ENCODE measurements at places on chromosomes 11 and 22.
A peak's percentile ranks its signal among the peaks of the same experiment; 100 is the strongest.

DNA sequence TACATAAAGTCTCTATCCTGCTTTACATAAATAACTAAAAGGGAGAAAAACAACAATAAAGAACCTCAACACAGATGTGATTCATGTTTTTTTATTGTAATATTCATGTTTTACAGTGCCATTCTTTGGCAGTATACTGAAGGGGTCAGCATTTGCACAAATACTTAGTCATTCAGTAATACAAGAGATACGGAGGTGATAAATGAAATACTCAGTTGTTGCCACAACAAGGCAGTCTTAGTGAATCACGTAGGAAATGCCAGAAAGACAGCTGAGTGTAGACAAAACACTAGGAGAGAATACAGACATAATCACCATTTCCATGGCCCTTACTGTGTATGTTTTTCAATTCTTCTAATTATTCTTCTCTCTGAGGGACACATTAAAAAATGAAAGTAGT, 910.4 kb downstream of the METTL15 start:
- no peak for DNase-seq

GRCh38 chr22:49800408-49801238, 27.1 kb downstream of the BRD1 start:
- DNase-seq: no peak

GRCh38 chr11:77316733-77317342, 15.4 kb upstream of the GDPD4 start:
- no peak for DNase-seq

- no peak for DNase-seq
Measured at GRCh38 chr22:29715240-29715639, 4.6 kb upstream of the CABP7 start.

GRCh38 chr11:64656862-64657261, 65.8 kb downstream of the SLC22A12 start:
- DNase-seq: no peak

DNA sequence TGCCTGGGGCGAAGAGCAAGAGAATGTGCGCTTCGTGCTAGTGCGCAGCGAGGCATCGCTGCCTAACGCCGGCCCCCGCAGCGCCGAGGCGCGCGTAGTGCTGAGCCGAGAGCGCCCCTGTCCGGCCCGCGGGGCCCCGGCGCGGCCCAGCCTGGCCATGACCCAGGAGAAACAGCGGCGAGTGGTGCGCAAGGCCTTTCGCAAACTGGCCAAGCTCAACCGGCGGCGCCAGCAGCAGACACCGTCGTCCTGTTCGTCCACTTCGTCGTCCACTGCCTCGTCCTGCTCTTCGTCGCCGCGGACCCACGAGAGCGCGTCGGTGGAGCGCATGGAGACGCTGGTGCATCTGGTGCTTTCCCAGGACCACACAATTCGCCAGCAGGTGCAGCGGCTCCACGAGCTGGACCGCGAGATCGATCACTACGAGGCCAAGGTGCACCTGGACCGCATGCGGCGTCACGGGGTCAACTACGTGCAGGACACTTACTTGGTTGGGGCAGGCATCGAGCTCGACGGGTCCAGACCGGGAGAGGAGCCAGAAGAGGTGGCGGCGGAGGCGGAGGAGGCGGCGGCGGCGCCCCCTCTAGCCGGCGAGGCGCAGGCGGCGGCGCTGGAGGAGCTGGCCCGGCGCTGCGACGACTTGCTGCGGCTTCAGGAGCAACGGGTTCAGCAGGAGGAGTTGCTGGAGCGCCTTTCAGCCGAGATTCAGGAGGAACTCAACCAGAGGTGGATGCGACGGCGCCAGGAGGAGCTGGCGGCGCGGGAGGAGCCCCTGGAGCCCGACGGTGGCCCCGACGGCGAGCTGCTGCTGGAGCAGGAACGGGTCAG, 1.0 kb downstream of the RASSF10 start:
- peak; percentile 22 for DNase-seq

DNA sequence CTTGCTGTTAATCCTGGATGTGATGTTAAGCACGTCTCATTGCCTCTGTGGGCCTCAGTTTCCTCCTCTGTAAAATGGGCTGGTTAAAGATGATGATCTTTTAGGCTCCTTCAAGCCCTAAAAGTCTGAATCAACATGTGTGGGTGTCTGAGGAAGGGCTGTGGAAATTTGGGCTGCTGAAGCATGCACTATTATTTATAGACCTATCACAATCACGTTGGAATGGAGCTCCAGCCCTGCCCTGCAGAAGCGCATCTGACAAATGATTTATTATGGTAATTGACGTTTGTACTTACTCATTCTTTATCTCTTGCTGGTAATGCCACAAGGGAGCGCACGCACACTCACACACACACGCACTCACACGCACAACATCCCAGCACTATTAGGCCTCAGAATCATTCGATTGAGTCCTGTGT, 20.4 kb downstream of the P2RX3 start:
- DNase-seq: no peak

GRCh38 chr11:57680552-57680874, 12.6 kb downstream of the ZDHHC5 start:
- DNase-seq: no peak

- no peak for DNase-seq
Measured at GRCh38 chr22:19371893-19372292, 59.6 kb downstream of the HIRA start.

- DNase-seq: no peak
Measured at GRCh38 chr11:95451261-95451660, 220.3 kb upstream of the SESN3 start.

DNA sequence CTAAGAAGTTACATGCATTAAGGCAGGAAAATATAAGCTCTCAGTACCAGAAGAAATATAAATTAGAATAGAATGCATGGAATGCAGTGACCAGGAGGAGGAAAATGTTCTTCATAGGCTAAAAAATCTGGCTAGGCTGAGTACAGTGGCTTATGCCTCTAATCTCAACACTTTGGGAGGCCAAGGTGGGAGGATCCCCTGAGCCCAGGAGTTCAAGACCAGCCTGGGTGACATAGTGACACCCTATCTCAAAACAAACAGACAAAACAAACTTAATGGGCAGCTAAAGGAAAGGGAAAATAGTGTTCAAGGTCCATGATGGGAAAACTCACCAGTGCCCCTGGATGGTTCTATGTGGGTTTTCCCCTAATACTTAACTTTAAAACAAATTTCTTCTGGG, 78.3 kb upstream of the RASSF10 start:
- no peak for DNase-seq

DNA sequence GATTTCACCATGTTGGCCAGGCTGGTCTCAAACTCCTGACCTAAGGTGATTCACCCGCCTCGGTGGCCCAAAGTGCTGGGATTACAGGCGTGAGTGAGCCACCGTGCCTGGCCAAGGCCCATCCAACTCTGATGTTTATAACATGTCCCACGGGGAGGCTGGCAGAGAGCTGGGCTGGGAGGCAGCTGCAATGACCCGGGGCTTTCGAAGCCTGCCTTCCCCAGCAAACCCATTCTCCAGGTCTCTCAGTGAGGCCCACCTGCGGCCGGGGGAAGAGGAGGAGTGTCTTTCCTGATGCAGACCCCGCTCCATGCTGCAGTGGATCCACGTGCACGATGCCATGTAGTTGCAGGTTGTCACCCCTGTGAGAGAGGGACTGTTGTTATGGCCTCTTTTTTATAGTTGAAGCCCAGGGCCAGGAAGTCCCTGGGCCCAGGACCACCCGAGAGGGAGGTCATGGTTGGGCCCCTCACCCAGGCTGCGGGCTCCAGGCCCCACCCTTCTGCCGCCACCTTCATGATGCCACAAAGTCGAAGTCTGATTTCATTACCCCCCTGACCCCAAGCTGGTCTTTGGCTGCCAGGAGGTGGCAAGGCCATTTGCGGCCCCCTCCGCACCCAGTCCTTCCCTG, 38.3 kb downstream of the KCNJ4 start:
- DNase-seq: no peak

DNA sequence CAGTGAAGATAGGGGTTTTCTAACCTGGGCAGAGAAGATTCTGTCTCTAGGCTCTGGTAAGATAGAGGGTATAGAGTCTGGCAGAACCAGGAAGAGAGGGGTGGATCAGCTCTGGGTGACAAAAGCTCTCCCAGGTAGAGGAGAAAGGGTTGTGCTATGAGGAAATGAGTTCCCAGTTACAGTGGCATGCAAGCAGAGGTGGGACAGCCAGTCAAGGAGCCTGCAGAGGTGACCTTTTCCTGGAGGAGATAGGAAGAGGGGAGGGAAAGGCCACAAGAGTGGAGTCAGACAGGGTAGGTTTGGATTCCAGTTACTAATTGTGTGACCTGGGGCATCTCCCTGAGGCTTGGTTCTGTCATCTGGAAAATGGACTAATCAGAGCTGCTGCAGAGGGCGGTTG, 3.4 kb upstream of the CAPN5 start:
- DNase-seq: no peak

GRCh38 chr11:92638678-92639077, 330.8 kb upstream of the MTNR1B start:
- no peak for DNase-seq

- no peak for DNase-seq
Measured at GRCh38 chr22:20009582-20010306, 6.9 kb downstream of the ARVCF start.

GRCh38 chr11:70623906-70624597, 225.7 kb downstream of the CTTN start:
- DNase-seq: no peak

GRCh38 chr11:95827696-95828095, 37.4 kb downstream of the CEP57 start:
- no peak for DNase-seq

DNA sequence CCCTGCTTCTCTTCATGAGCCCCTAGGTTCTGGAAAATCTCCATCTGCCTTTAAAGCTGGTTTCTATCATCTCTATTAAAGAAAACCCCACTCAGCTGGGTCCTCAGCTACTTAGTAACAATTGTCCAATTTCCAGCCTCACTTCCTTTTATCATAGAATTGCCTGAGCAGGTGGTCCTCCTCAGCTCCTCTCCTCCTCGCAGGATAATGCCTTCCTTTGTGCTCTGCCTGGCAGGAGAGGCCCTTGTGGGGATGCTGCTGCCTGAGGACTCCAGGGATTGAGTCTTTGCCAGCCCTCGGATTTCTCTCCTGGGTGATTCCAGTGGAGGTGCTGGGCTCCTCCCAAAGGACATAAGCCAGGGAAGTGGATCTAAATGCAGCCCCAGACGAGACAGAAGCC, 448.3 kb downstream of the INSC start:
- no peak for DNase-seq

DNA sequence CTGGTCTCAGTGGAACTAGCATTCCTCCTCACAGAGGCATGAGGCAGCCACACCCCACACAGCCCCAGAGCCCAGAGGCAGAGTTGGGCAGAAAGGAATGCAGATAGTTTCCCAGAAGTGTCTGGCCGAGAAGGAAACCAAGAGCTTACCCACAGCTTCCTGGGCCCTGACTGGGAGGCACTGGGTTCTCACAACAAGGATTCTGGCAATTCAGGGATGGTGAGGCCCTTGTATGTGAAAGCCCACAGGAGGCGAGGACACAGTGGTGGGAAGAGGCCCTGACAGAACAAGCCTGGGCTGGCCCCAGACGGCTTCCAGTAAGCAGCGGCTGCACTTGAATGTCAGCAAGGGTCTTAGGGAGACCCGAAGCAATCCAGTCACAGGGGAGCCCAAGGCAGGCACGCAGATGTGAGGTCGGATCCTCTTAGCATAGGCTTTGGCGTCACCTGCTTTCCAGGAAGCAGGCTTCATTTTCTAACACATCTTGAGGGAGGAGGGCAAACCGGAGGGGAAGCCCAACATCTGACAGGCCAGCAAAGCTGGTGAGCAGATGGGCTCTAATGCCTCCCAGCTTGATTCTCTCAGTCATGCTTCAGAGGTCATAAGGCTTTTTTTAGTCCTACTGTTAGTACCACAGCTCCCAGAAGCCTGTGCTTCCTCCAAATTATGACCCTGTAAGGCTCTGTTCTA, 78.3 kb upstream of the AKIP1 start:
- DNase-seq: peak; percentile 55

- DNase-seq: no peak
Measured at GRCh38 chr22:49899530-49899929, 18.7 kb downstream of the ALG12 start.

- no peak for DNase-seq
Measured at GRCh38 chr22:50112151-50113118, 22.6 kb downstream of the MOV10L1 start.

- no peak for DNase-seq
Measured at GRCh38 chr11:115706626-115707135, 202.5 kb upstream of the CADM1 start.

GRCh38 chr11:12170984-12171383, 60.6 kb downstream of the MICAL2 start:
- DNase-seq: no peak

DNA sequence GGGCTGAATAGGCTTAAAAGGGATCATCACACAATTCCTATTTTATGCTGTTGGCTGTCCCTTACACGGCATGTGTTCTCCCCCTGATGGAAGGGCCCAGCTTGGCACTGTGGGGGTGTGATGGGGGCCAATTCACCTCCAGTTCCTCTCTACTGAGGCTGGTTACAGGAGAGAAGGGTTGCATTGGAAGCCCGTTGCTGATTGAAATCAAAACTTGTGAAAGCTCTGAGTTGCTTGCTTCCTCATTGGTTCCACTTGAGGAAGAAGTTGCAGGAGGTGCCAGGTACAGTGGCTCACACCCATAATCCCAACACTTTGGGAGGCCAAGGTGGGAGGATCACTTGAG, 13.3 kb upstream of the PRG2 start:
- DNase-seq: no peak

- no peak for DNase-seq
Measured at GRCh38 chr11:12426176-12426575, 48.8 kb downstream of the PARVA start.

GRCh38 chr11:64366751-64367150, 7.8 kb downstream of the RPS6KA4 start:
- DNase-seq: no peak

DNA sequence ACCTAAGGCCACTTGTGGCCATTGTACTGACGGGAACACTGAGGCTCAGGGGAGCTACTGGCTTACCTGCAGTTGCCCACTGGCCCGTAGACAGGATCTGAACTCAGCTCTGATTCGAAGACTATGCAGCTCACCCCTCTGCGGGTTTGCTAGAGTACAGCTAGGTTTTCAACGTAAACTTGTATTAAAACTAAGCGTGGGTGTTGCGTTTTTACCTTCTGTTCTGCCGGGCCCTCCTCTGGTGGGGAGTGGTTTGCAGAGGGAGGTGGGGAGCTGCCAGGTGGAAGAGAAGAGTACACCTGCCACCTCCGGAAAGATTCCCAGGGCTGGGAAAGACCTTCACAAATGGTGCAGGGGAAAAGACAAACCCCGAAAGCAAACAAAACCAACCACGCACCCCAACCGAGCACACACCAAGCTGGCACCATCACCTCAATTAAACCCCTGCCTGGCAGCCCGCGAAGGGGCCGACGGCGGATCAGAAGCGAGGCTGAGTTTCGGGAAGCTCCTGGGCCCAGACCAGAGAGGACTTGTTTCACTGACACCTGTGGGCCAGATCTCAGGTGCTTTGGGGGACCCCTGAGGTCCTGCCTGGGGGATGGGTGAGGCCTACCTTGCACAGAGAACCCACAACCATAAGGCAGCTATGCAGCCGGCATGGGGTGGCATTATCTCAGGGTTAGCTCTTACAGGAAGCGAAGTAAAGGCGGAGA, 37.7 kb downstream of the SHISAL1 start:
- DNase-seq: no peak

GRCh38 chr22:38271927-38272372, 860 bp downstream of the TMEM184B start:
- DNase-seq: peak; percentile 58
